ENCODE measurements at places on chromosomes 3 and 15. TPM values are rescaled to one million over a fixed set of nuclear protein-coding genes. Genes with fewer than 3 reads are reported as not detected.

ARPP21 gene
- 219 TPM for polyA plus RNA-seq

GOLGA6L7 gene
- 0.15 TPM for polyA plus RNA-seq

STARD9 gene
- 18.3 TPM for polyA plus RNA-seq

EFCAB12 gene
- polyA plus RNA-seq: 0.13 TPM

GRAMD1C gene
- 2.7 TPM for polyA plus RNA-seq

WDR53 gene
- polyA plus RNA-seq: 10.4 TPM

MORC1 gene
- polyA plus RNA-seq: not detected

TMEM266 gene
- polyA plus RNA-seq: 0.44 TPM

GOLGA8O gene
- 0.92 TPM for polyA plus RNA-seq

IGSF11 gene
- polyA plus RNA-seq: 1.7 TPM

COL6A6 gene
- 91.6 TPM for polyA plus RNA-seq
